Stimulated activated CD4-positive, alpha-beta T cell treated with anti-CD3 and anti-CD28 coated beads, Interleukin-4, amount 100 ng/mL, for 24 hours (primary cell): ENCODE measurements at places on chromosomes 3 and 15.

DNA sequence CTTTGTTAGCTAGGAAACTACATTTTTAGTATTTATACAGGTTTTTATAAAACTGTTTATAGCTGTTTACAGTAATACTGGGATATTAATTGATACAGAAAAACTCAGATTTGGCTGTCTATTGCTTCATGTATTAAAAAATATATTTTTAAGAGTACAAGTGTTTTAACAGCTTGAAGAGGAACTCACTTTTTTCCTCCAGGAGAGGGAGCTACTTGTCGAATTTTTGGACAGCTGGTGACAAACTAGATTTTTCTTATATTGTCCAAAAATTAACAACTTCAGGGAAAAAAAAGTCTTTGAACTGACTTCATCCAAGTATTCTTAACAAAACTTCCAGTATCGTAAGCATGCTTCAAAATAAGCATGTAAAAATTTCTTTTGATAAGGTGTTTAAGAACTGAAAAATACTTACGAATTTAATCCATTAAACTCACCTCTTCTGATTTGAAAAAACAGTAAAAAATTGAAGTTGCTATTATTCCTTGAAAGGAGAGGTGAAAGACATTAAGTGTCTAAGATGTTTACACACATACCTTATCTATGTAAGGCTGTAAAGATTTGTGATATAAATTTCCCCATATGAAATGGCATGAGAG, 4.0 kb downstream of the DIPK2A start:
- no peak for DNase-seq

- no peak for DNase-seq
Measured at GRCh38 chr3:150544726-150545125, 1.6 kb downstream of the SERP1 start.

- DNase-seq, result no peak
Measured at GRCh38 chr3:39295184-39295775, 15.4 kb upstream of the CX3CR1 start.

DNA sequence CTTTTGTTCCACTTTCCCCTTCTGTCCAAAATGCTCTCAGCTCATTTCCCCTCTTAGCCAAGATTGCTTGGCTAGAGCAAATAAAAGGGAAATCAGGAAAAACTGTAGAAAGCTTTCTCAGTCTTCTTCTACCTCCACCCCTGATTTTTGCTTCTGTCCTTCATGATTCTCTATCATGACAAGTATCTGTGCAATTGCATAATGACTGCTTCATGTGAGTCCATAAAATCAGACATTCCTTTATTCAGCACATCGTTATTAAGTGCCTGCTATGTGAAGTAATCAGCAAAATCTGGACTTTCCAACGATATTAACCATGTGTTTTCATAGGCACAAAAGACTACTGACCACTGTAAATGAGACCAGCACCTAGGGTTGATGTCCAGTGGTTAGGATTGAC, 321.5 kb upstream of the CBLB start:
- no peak for DNase-seq

GRCh38 chr3:110708156-110708555, 363.5 kb upstream of the NECTIN3 start:
- no peak for DNase-seq

GRCh38 chr15:62942428-62942827, 100.1 kb upstream of the TPM1 start:
- no peak for DNase-seq
